ENCODE measurements at places on chromosomes 6 and 20.

- DNase-seq = no peak
These were observed 140.8 kb upstream of the INSM1 start for GRCh38 chr20:20227013-20227571.

DNA sequence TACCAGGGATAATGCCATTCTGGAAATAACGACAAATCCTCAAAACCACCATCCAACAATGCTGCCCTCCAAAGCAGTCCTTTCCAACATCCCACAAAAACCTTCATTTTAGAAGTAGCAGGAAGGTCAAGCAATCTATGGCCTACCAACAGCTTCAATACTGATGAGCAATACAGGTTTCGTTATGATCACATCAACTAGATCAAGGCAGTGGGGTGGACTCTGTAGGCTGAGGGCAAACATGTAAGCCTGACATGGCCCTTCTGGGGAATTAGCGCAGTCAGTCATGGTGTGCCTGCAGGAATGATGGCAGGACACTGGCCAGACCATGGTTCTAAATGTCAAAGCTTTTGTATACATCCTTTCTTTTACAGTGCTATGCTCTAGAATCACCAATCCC lies 41.7 kb downstream of the EZR start:
- DNase-seq = no peak

DNA sequence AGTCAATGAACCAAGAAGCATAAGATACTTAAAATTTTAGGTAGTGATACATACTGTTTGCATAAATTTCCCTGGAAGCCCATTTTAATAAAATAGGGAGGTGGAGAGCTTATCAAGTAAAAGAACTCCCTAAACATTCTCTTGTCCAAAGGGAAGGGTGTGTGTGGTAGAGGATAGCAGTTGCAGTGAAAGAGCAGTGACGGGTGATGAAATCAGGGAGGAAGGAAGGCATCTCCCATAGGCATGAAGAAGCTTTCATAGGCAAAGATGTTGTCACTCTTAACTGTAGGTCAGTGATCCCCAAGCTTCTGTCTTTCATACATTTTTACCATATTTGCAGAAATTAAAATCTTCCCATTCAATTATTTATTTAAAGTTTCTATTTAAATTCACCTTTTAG lies 60.0 kb upstream of the ZNF831 start:
- no peak for DNase-seq

- peak; percentile 78 for DNase-seq
These were observed 59.2 kb upstream of the PRSS16 start for GRCh38 chr6:27188061-27188884.

DNA sequence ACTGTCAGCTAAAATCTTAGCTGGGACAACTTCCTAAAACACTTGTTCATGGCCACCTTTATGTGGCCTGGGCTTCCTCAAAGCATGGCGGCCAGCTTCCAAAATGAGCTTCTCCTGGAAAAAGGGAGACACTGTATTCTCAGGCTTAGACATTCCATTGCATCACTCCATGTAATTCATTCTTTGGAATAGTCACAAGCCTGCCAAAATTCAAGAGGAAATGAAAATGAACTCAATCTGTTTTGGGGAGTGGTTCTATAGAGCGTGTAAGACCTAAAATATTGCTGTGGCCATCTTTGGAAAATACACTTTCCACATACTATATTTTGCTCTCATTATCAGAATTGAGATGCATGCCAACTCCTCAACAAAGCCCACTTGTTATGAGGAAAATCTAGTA lies 687.0 kb downstream of the KIF16B start:
- DNase-seq = no peak

GRCh38 chr6:45696738-45697137 lies 318.9 kb downstream of the CLIC5 start:
- no peak for DNase-seq

DNA sequence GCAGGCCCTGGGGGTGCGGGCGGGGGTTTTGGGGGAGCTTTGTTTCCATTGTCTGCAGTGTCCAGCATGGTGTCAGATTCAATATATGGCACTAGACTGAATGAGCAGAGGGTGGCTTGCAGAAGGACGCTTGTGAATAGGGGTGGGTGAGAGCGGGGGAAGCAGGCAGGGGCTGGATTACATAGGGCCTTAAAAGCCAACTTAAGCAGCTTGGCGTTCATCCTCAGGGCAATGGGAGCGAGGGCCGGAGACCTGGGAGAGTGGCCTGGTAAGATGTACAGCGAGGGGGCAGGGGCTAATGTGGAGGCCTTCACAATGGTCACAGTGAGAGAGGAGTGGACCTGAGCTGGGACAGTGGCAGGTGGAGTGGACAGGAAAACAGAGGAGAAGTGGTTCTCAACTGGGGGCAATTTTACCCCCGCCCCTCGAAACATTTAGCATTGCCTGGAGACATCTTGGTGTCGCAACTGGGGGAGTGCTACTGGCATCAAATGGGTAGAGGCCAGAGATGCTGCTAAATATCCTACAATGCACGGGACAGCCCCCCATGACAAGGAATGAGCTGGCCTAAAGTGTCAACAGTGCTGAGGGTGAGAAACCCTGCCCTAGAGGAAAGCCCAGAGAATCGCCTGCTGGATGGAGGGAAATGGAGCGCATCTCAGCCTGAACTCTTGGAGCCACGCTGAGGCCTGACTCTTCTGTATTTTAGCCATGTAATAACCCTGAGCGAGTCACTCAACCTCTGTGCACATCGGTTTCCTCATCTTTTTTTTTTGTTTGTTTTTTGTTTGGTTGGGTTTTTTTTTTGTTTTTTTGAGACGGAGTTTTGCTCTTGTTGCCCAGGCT lies 15.1 kb upstream of the BAK1 start:
- no peak for DNase-seq

GRCh38 chr6:161216616-161217205 lies 57.1 kb downstream of the AGPAT4 start:
- no peak for DNase-seq

DNA sequence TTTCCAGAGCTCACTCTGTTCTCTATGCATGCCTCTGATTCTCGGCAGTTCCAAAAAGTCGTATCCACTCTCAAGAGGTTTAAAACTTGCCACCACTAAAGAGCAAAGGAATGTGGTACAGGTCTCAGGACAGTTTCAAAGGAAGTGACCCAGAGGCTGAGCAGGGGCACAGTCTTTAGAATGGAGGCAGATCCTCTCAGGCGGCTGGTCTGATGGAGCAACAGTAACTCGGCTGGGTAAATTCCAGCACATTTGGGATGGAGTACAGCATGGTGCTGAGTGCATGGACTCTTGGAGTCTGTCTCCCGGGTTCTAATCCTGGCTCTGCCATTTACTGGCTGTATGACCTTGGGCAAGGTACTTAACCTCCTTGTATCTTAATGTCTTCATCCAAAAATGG lies 88.1 kb upstream of the BACH2 start:
- DNase-seq = no peak

GRCh38 chr6:91634791-91635190 lies 1047.9 kb upstream of the MAP3K7 start:
- DNase-seq = no peak

DNA sequence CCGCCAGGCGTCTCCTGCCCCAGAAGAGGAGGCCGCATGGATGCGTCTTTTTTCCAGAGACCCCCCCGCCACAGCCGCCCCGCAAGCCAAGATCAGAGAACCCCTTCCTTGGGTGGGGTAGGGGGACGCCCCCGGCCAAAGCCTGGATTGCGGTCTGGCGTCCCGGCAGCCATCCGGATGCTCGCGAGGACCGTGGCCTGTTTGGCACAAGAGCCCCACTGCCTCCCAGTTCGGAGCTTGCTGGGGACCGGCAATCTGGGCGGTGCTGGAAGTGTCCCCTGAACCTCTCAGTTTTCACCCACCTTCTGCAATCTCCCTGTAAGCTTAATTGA lies 924 bp downstream of the FAM162B start:
- no peak for DNase-seq

DNA sequence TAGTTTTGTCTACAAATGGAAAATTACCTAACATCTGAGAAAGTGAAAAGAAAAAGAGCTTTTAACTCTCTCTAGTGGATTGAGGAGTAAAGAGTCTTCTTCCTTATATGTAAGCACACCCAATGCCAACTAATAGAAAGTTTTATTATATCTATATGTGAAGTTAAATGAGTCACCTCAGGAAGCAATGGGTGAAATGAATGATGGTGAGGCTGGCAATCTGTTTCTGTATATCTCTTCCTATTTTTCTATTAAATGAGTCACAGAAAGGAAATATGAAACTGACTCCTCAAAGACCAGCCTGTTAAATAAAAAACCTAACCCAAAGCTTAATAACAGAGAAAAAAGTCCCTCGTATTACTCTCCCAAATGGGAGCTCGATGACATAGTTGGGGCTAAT lies 71.3 kb downstream of the OTOR start:
- DNase-seq = no peak

DNA sequence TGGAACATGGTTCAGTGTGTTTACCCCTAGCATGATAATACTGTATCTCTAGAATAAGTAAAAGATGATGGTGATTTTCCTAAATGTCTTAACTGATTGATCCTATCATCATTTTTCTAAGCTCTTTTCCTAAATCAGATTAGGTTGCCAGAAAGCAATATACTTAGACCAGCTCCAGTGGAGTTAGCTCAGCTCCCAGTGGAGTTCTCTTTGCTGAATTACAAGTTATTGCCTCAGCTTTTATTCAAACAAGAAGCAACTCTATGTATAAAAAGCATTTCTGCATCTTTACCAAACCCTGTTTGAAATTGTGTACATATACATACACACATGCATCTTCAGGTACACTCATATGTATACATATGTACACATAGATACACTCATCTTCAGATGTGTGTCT lies 44.9 kb downstream of the SNX9 start:
- DNase-seq = no peak

DNA sequence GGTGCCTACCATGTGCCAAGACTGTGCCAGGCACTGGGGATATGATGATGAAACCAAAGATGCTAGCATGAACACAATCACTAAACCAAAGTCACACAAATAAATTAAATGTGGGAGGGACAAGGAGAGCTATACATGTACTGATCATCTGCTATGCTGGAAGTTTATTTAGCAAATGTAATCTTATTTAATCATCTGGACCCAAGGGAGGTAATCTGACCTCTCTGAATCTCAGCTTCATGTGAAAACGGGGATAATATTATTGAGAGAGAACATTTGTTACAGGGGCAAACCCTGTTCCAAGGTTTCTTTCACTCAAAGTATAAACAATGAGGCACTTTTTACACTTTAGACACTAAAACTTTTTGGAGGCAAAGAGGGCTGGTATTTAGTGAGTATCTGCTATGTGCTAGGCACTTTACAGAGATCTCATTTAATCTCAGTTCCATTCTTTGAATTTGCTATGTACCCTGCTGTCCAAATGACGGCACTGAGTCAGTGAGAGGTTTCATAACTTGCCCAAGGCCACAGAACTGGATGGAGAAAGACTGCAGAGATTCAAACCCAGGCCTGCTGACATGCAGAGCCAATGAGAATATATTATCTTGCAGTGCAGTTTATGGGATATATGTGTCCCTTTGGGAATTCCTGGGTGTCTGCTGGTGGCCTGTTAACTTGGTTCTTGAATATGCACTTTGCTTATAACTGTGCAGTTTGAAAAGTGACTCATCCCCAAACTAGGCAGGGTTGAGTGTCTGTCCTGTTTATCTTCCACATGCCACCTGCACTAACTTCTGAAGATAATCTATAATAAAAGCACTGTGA lies 3.3 kb upstream of the ASXL1 start:
- DNase-seq = no peak

- DNase-seq = no peak
These were observed 245.0 kb downstream of the GMPR start for GRCh38 chr6:16483315-16483875.

DNA sequence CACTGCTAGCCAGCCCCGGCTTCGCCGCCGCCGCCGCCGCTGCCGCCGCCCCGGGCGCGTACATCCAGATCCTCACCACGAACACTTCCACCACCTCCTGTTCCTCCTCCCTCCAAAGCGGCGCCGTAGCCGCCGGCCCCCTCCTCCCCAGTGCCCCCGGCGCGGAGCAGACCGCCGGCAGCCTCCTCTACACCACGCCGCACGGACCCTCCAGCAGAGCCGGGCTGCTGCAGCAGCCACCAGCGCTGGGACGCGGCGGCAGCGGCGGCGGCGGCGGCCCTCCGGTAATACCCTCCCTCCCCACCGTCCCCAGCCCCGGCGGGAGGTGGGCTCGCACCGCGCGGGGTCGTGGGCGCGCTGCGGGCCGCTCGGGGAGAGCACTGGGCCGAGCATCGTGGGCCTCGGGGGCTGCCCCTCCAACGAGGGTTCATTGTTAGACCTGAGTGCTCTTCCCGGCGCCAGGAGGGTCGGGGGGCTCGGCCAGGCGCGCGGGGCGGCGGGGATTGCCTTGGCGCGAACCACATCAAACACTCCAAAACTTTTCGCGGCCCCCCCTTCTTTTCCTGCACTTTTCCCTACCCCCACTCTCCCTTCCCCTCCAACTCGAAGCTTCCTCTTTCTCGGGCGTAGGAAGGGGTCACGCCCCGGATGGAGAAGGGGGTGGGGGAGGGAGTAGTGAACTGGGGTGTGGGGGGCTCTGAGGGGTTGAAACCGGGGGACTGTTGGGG lies 827 bp downstream of the E2F3 start:
- DNase-seq = peak; percentile 70

GRCh38 chr6:54108271-54108670 lies 3.0 kb upstream of the MLIP start:
- no peak for DNase-seq

DNA sequence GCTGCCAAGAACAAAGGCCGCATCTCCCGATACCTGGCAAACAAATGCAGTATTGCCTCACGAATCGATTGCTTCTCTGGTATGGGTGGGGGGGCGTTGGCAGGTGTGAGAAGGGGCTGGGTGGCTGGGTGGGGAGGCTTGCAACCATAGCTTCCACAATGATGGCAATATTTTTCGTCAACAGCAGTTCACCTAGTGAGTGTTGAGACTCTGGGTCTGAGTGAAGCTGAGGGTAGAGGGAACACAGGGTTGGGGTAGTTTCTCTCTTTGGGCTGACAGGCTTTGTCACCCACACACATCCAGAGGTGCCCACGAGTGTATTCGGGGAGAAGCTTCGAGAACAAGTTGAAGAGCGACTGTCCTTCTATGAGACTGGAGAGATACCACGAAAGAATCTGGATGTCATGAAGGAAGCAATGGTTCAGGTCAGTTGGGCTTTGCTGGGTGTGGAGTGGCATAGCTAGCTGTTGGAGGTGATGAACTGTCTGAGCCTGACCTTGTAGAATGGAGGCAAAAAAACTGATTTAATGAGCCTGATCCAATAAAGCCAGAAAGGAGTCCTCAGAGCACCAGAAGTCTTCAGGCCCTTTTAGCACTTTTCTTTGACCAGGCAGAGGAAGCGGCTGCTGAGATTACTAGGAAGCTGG lies 4.2 kb downstream of the NOP56 start:
- no peak for DNase-seq

DNA sequence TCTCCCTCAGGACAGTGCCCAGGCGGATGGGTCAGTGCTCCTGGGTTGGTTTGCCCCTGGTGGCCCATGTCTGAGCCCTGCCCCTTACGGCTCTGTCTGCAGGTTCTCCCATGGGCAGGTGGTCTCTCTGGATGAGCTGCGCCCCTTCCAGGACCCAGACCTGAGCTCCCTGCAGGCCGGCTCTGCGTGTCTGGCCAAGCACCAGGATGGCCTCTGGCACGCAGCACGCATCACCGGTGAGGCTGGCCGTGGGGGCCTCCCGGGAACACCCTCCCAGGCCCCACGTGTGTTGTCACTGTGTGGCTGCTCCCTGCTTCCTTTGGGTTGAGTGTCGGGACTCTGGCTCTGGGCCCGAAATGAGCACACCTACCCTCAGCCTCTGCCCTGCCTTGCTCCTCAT lies 3.3 kb upstream of the LIME1 start:
- DNase-seq = no peak

- no peak for DNase-seq
These were observed 3.0 kb downstream of the SPINT4 start for GRCh38 chr20:45725134-45725533.

All from NCI-H446 (cell line).